ENCODE measurements at places on chromosomes 2 and 18.

DNA sequence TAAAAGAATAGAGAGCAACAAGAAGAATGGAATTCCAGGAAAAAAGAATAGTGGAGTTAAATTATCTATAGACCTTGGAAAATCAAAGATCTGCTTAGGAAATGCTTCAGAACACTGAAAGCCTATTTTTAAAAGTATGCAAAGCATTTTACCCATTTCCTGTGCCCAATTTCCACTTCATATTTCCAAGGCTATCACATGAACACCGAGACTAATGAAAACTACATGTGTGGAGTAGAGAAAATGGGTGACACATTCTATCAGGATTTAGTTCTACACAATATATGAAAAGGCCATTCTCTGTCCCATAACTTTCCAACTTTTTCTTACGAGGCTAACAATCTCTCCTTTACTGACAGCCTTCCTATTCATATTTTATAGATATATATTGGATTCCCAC, 279.4 kb downstream of the CCDC178 start:
- DNase-seq = no peak

- DNase-seq = no peak
These were observed 278.3 kb downstream of the TNS1 start for GRCh38 chr2:217724471-217724870.

- no peak for DNase-seq
These were observed 241.8 kb downstream of the PTH2R start for GRCh38 chr2:208648368-208648767.

DNA sequence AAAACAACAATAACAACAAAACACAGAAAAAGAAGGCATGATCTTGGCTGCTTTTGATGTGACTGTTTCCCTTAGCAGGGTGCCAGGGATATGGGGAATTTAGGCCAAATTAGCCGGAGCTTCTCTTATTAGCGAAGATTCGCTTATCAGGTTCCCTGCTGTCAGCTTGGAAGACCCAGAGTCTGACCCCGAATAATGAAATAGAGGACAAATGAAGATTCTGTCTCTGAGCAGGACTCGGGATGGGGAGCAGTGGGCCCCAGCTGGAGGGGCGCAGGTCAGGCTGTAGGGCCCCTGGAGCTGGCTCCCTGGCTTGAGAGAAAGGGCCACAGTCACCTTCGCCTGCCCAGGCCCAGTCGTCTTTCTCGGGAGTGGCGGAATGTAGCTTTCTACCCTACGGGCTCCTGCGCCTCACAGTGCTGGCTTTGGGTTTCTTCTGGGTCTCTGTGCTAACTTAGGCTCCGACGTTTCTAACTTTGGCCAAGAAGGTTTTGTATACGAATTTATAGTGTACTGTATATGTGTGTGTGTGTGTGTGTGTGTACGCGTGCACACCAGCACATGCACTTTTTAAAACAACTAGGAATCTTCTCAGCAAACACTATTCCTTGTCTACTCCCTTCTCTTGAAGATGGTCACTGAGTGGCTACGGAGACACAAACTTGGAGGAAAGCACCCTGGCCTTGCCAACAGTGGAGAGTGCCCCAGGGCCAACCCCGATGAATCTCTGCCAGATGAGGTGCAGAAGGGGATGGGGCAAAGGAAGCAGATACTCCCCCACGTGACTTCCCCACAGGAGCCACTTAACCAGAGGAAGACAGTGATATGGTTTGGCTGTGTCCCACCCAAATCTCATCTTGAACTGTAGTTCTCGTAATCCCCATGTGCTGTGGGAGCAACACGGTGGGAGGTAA, 195.6 kb upstream of the COPS8 start:
- DNase-seq = no peak

GRCh38 chr2:205869439-205869838, 187.1 kb downstream of the NRP2 start:
- DNase-seq = no peak

GRCh38 chr2:188527141-188527540, 235.5 kb downstream of the GULP1 start:
- DNase-seq = peak; percentile 11

DNA sequence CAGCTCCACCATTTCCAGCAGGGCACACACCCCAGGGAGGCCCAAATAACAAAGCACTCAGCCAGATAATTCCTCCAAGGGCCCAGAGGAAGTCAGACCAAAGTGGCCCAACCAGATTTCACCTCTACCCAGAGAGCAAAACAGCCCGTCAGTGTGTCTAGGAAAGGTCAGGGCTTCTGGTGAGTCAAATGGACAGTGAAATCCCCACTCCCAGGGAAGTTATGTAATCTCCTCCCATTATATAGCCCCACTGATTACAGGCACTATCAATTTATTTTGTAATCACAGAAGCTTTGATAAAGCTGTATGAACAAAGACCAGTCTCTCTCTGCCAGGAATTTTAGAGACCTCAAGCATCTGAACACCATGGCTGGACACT, 4.0 kb downstream of the B4GALT6 start:
- no peak for DNase-seq

DNA sequence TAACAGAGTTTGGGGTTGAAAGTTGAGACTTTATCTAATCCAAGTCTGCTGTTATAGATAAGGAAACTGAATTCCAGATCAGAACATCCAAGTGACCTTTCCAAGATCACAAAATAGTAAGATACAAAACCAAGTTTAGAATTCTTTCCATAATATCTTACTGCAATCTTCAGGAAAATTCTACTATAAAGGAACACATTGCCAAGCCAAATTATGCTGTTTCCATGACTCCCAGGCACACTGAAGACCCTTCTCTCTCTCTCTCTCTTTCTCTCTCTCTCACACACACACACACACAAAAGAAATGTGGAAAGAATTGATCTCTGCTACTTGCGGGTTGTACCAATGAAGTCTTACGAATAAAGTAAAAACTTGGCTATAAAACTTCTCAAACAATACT, 398.4 kb downstream of the METTL4 start:
- no peak for DNase-seq

DNA sequence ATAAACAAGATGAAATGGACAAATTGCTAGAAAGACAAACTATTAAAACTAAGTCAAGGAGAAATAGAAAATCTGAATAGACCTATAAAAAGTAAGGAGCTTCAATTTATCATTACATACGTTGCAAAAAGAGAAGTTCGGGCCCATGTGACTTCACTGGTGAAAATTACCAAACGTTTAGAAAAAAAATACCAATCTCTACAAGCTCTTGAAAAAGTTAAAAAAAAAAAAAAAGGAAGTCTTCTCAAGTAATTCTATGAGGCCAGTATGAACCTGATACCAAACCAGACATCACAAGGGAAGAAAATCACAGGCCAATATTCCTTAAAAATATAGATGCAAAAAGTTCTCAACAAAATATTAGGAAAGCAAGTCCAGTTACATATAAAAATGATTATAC, 20.2 kb upstream of the ACVR2A start:
- DNase-seq = no peak

Data from HFF-Myc (cell line).